Activated CD8-positive, alpha-beta T cell treated with anti-CD3 and anti-CD28 coated beads for 36 hours (primary cell): ENCODE measurements at places on chromosomes 13 and 19. TPM values are rescaled to one million over a fixed set of nuclear protein-coding genes. Genes with fewer than 3 reads are reported as not detected.

The PLIN4 gene
- total RNA-seq: 0.05 TPM

The CALR3 gene
- not detected for total RNA-seq

The ZSCAN22 gene
- 2.9 TPM for total RNA-seq

The SPTBN4 gene
- 2.3 TPM for total RNA-seq

The EFNA2 gene
- total RNA-seq: not detected

The IGFL3 gene
- not detected for total RNA-seq

The IZUMO1 gene
- not detected for total RNA-seq

The INSL3 gene
- 6.9 TPM for total RNA-seq

The KANK2 gene
- total RNA-seq: 2.0 TPM

The RUBCNL gene
- 0.36 TPM for total RNA-seq

The ENOX1 gene
- 0.09 TPM for total RNA-seq

The ELAVL3 gene
- total RNA-seq: not detected

The CASP14 gene
- not detected for total RNA-seq

The ZNF175 gene
- 8.0 TPM for total RNA-seq

The CDX2 gene
- not detected for total RNA-seq

The TTC9B gene
- not detected for total RNA-seq

The FRY gene
- 0.68 TPM for total RNA-seq

The C19orf81 gene
- total RNA-seq: 3.2 TPM

The PSPC1 gene
- 61.8 TPM for total RNA-seq

The FPR1 gene
- not detected for total RNA-seq

The IGFLR1 gene
- 143 TPM for total RNA-seq

The KIR2DL3 gene
- not detected for total RNA-seq

The PEG3 gene
- 0.09 TPM for total RNA-seq

The SGCG gene
- not detected for total RNA-seq

The TNFRSF19 gene
- not detected for total RNA-seq

The CD177 gene
- not detected for total RNA-seq

The PRRG2 gene
- 1.5 TPM for total RNA-seq

The CCL25 gene
- total RNA-seq: not detected
